T-helper 1 cell (primary cell): ENCODE measurements at places on chromosomes 7 and 10.

DNA sequence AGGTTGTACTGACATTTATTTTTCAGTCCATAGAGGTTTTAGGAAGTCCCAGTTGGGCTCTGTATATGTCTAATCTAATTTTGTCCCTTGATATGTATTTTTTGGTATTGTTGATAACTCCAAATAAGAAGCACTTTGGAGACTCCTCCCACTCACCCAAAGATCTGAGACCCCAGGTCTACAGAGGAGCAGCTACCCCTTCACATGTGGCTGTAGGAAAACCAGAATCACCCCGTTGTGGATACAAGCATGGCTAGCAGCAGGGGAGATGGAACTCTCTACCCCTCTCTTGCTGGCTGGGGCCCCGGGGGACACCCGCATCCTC lies 9.4 kb downstream of the HHEX start:
- DNase-seq: no peak

DNA sequence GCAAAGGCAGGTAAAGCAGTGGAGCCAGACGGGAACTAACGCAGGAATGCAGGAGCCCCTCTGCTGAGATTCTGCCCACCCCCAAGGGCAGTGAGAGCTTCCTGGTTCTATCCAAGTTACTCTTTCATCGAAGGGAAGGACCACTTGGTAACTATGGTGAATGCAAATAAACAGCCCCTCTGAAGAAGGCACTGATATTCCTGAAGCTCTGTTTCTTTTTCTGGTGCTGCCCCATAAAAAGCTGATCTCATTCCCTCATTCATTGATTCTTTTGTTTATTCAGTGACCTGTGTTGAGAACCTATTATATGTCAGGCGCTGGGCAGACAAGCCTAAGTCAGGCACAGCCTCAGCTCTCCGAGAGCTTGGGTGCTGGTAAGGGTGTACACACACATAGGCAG lies 217.3 kb downstream of the SNX10 start:
- DNase-seq: no peak

DNA sequence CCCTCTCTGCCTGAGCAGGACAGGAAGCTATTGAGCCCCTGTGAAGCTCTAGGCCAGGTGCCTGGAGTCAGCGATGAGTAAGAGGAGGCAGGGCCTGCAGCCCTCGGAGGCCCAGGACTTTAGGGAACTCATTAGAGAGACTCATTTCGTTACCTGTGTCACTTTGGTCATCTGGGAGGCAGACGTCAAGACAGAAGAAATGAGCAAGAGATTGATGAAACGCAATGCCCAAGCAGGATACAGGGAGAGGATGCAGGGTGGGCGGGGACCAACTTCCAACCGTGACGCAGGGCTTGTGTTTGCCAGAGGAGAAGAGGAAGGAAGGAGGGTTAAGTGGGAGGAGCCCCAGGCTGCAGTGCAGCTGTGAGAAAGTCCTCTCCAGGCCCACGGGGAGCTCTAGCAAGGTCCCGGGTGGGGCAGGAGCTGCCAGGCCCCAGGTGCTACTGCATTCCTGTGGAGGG lies 26.4 kb upstream of the GNA12 start:
- no peak for DNase-seq

DNA sequence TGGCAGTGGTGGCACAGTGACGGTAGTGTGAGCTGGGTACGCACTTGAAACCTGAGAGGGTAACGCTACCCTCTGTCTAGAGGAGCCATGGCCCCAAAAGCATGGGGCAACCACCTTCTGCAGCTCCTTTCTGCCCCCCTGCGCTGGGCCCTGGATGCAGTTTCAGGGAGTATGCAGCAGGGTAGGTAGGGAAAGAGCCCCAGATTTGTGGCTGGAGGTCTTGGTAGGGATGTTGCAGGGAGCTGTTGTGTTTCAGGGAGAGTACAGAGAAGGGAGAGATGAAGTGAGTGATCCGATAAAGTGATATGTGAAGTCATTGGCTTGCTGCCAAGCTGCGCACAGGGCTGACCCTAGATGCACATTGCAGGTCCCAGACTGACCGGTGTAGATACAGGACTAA lies 2.7 kb upstream of the PGAM2 start:
- DNase-seq: no peak

- no peak for DNase-seq
Measured at GRCh38 chr10:47456079-47456785, 27.7 kb downstream of the ANXA8 start.

GRCh38 chr7:123216825-123217224 lies 17.1 kb upstream of the SLC13A1 start:
- no peak for DNase-seq

GRCh38 chr7:131556909-131557651 lies 652 bp upstream of the PODXL start:
- no peak for DNase-seq

DNA sequence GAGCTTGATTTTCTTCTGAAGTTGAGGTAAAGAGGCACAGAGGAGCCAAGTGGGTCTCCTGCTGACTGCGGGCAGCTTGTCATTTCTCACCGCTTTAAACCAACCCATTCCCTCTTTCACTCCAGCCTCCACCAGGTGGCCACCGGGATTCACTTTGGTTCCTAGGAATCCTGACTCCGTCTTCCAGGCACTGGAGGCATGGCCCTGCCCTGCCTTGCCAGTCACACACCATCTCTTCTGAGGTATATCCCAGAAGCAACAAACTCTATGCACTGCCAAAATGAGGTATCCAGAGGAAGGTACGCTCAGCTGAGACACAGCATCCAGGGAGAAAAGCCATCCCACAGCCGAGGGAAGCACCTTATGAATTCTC lies 280.8 kb downstream of the TNS3 start:
- DNase-seq: no peak

GRCh38 chr7:151428378-151429236 lies 11.3 kb downstream of the CRYGN start:
- DNase-seq: no peak

DNA sequence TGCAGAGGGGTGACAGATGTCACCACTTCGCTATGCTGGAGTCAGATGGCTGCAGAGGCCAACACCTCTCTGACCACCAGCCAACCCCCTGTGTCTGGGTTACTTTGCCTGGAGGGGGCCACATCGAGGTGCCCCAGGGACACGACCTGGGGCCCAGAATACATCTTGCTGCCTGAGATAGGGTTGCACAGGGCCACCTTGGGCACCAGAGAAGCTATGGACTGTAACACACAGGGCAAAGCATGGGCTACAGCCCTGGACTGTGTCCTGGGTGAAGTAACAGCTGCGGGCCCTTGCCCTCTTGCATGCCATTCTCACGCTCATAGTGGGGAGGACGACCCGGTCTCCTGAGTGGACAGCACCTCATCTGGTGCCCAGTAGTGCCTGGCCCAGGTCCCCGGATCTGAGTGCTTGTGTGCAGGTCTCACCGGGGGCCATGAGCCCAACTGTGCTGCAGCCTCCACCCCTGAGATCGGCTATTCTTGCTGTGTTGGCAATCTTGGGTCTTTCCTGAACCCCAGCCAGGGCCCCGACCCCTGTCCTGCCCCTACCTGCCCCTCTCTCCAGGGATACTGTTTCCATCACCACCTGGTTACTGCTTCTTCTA lies 115.2 kb upstream of the GDF10 start:
- no peak for DNase-seq

- no peak for DNase-seq
Measured at GRCh38 chr10:108250936-108251620, 1086.6 kb upstream of the SORCS1 start.

- DNase-seq: no peak
Measured at GRCh38 chr7:37016064-37016878, 292.0 kb upstream of the AOAH start.

GRCh38 chr7:85186521-85187241 lies at the start of gene SEMA3D:
TSS of gene SEMA3D (minus strand) at chr7:85187056. CDS start at chr7:85121891, 65,165 bp downstream.
- DNase-seq: no peak

DNA sequence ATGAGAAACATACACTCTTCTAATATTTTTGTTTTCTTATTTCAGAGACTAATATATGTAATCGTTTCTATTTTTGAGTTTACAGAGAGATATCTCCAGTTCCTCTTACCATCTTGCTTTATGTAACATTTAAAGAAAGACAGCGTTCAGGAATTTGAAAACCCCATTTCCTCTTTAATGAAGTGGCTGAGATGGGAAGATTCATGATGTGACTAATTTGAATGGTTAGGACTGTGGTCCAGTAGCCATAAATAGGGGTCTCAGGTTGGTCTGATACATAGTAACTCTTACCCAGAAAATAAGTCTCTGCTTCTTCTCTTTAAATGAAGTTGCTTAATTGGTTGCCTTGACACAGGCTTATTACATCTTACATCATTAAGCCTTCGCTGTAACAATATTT lies 6.9 kb downstream of the KMT2E start:
- DNase-seq: no peak

DNA sequence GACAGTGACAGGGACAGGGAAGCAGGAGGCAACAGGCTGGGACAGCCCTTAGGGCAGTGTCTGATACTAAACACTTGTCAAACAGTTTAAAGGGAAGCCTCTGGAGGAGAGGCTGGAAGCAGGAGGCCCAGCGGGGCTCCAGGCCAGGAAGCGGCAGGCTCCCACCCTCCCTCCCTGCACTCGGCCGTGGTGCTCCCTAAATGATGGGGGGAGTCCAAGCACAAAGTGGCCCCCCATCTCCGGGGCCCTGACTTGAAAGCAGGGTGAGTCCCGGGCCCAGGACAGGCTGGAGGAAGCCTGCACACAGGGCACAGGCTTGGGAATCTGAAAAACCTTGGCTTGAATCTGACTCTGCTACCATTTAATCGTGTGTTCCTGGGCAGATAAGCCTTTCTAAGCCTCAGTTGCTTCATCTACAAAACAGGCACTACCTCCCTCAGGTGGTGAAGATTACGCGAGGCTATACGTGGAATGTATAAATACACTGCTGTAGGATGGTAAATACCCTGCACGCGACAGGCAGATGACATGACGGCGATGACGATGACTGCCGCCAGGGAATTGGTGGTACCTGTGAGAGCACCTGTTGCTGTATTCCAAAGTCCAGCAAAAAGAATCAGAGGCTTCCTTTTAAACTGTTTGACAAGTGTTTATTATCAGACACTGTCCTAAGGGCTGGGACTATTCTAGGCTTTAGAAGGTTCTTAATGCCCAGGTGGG lies 34.1 kb downstream of the GBX1 start:
- no peak for DNase-seq

DNA sequence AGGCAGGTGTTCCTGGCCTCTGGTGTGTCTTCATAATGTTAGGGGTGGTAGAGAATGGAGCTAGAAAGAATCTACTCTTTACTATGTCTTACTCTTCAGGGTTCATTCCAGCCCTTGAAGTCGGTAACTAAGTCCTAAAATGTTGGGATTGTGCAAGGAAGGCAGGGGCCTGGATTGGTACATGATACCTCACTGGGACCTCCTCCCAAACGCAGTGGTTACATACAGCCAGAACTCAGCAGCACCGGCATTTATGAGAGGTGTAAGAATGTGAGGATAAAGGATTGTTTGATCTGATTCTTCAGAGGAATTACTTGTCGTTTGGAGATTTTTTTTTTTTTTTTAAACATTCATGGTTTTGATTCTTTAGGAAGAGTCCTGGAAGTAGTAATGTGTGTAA lies 6.9 kb downstream of the COMTD1 start:
- no peak for DNase-seq

DNA sequence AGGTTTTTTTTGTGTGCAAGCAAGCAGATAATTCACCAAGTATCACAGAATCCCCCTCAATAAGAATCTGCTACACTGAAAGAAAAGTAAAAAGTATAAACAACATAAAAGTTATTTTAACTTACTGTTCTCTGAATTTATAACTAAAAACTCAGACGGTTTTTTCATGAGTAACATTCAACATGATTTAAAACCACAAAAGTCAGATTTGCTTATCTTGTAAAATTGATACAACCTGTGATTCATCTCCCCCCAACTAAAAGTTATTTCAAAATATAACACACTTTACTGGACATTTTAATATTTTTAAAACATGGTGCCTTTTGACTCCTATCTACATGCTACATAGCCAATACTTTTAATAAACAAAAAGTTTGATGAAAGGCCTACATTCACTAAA lies 32.8 kb downstream of the TSPAN12 start:
- no peak for DNase-seq
